ENCODE measurements at places on chromosomes 4 and X. TPM values are rescaled to one million over a fixed set of nuclear protein-coding genes. Genes with fewer than 3 reads are reported as not detected.
A peak's percentile ranks its signal among the peaks of the same experiment; 100 is the strongest.

- H3K4me1 ChIP-seq, result no peaks in the 10 kb centered on the region
- DNase-seq, result no peak
- no peak overlapping the region for H3K27ac ChIP-seq
- H3K36me3 ChIP-seq, result no peaks in the 10 kb centered on the region
- no peak overlapping the region for H3K4me3 ChIP-seq
- no peaks in the 10 kb centered on the region for H3K27me3 ChIP-seq
Measured at GRCh38 chr4:34309383-34309906, 1934.9 kb downstream of the ARAP2 start.

- peaks cover 32% of the 10 kb centered on the region for H3K4me1 ChIP-seq
- H3K4me3 ChIP-seq, result no peak overlapping the region
- H3K27ac ChIP-seq, result peak overlapping the region; percentile 92
- H3K27me3 ChIP-seq, result no peaks in the 10 kb centered on the region
- H3K36me3 ChIP-seq, result no peaks in the 10 kb centered on the region
Measured at GRCh38 chrX:10239611-10240064, 82.9 kb downstream of the CLCN4 start.

Gene L1CAM
- under 0.01 TPM for total RNA-seq

Gene HPSE
- 0.29 TPM for total RNA-seq

GRCh38 chr4:183424109-183424744 lies 20.2 kb upstream of the CDKN2AIP start:
- DNase-seq, result no peak
- H3K4me3 ChIP-seq, result no peak overlapping the region
- no peak overlapping the region for H3K27ac ChIP-seq
- no peaks in the 10 kb centered on the region for H3K4me1 ChIP-seq
- H3K27me3 ChIP-seq, result no peaks in the 10 kb centered on the region

DNA sequence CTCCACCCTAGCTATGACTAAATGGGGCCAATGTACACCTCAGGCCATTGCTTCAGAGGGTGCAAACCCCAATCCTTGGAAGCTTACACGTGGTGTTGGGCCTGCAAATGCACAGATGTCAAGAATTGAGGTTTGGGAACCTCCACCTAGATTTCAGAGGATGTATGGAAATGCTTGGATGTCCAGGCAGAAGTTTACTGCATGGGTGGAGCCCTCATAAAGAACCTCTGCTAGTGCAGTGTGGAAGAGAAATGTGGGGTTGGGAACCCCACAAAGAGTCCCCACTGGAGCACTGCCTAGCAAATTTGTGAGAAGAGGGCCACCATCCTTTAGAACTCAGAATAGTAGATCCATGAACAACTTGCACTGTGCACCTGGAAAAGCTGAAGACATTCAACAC lies 284.1 kb downstream of the ANTXR2 start:
- DNase-seq, result no peak
- no peak overlapping the region for H3K4me3 ChIP-seq
- H3K4me1 ChIP-seq, result no peaks in the 10 kb centered on the region
- no peaks in the 10 kb centered on the region for H3K36me3 ChIP-seq

- H3K27me3 ChIP-seq, result no peaks in the 10 kb centered on the region
- no peaks in the 10 kb centered on the region for H3K4me1 ChIP-seq
- no peaks in the 10 kb centered on the region for H3K36me3 ChIP-seq
- no peak overlapping the region for H3K4me3 ChIP-seq
- H3K27ac ChIP-seq, result no peak overlapping the region
- DNase-seq, result no peak
Measured at GRCh38 chr4:30968926-30969325, 248.8 kb downstream of the PCDH7 start.

- H3K27ac ChIP-seq, result no peak overlapping the region
- no peaks in the 10 kb centered on the region for H3K4me1 ChIP-seq
- no peak overlapping the region for H3K4me3 ChIP-seq
- no peaks in the 10 kb centered on the region for H3K27me3 ChIP-seq
- DNase-seq, result no peak
- no peaks in the 10 kb centered on the region for H3K36me3 ChIP-seq
Measured at GRCh38 chrX:139211568-139212182, 318.9 kb upstream of the F9 start.

Gene SOX3
- total RNA-seq, result not detected

- H3K4me3 ChIP-seq, result no peak overlapping the region
- H3K36me3 ChIP-seq, result no peaks in the 10 kb centered on the region
- no peaks in the 10 kb centered on the region for H3K27me3 ChIP-seq
- H3K27ac ChIP-seq, result no peak overlapping the region
- DNase-seq, result no peak
Measured at GRCh38 chrX:148580016-148580415, 79.6 kb downstream of the AFF2 start.

DNA sequence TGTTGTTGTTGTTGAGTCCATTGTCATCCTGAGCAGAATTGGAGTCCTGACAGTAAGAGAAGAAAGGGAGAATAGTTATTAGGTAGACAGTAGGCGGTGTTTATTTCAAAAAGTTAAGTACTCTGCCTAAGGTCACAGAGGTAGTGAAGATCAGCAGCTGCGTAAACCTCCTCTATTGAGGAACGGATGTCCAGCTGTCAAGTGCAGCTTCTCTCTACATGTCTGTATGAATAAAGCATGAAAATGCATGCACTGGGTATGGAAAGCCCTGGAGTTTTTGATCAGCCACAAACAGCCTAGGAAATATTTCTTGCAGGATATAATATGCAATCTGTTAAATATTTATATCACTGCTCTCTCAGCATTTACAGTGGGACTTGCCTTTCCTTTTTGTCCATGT lies 109.4 kb upstream of the CBLL2 start:
- H3K4me1 ChIP-seq, result no peaks in the 10 kb centered on the region
- no peaks in the 10 kb centered on the region for H3K36me3 ChIP-seq
- H3K4me3 ChIP-seq, result no peak overlapping the region
- no peak for DNase-seq
- no peaks in the 10 kb centered on the region for H3K27me3 ChIP-seq

- H3K27me3 ChIP-seq, result no peaks in the 10 kb centered on the region
- peak; percentile 76 for DNase-seq
- peaks cover 3% of the 10 kb centered on the region for H3K4me1 ChIP-seq
- peaks cover 9% of the 10 kb centered on the region for H3K36me3 ChIP-seq
Measured at GRCh38 chr4:8383451-8384160, 56.9 kb downstream of the ACOX3 start.

Gene SHROOM4
- 1.8 TPM for total RNA-seq

GRCh38 chr4:31787701-31788100 lies 1067.5 kb downstream of the PCDH7 start:
- no peak overlapping the region for H3K27ac ChIP-seq
- no peak overlapping the region for H3K4me3 ChIP-seq
- H3K27me3 ChIP-seq, result no peaks in the 10 kb centered on the region
- no peaks in the 10 kb centered on the region for H3K4me1 ChIP-seq

GRCh38 chr4:164892018-164892417 lies 15.0 kb downstream of the APELA start:
- no peak overlapping the region for H3K27ac ChIP-seq
- H3K27me3 ChIP-seq, result no peaks in the 10 kb centered on the region
- H3K4me3 ChIP-seq, result no peak overlapping the region

DNA sequence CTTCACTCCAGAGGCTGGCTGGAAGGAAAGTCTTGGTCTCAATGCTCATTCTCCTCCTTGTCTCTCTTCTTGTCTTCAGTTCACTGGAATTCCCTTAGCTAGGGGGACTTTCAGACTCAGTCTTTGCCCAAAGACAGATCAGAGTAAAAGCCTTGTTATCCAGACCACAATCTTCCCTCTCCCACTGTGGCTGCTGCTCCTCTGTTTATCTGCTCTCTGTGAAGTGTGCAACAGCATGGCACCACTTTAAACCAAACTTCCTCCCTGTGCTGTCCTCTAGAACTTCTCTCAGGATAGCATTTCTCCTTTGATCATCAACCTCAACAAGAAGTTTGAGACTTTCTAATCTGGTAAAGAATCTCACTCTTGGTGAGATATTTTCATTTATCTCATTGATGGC lies 530.1 kb upstream of the SLIT2 start:
- no peaks in the 10 kb centered on the region for H3K27me3 ChIP-seq
- no peaks in the 10 kb centered on the region for H3K4me1 ChIP-seq
- no peak for DNase-seq
- H3K4me3 ChIP-seq, result no peak overlapping the region
- H3K27ac ChIP-seq, result no peak overlapping the region

GRCh38 chr4:121998024-121998423 lies 46.2 kb upstream of the TRPC3 start:
- no peak for DNase-seq
- H3K27ac ChIP-seq, result no peak overlapping the region
- no peak overlapping the region for H3K4me3 ChIP-seq
- peaks cover 11% of the 10 kb centered on the region for H3K27me3 ChIP-seq
- H3K36me3 ChIP-seq, result no peaks in the 10 kb centered on the region
- no peaks in the 10 kb centered on the region for H3K4me1 ChIP-seq

DNA sequence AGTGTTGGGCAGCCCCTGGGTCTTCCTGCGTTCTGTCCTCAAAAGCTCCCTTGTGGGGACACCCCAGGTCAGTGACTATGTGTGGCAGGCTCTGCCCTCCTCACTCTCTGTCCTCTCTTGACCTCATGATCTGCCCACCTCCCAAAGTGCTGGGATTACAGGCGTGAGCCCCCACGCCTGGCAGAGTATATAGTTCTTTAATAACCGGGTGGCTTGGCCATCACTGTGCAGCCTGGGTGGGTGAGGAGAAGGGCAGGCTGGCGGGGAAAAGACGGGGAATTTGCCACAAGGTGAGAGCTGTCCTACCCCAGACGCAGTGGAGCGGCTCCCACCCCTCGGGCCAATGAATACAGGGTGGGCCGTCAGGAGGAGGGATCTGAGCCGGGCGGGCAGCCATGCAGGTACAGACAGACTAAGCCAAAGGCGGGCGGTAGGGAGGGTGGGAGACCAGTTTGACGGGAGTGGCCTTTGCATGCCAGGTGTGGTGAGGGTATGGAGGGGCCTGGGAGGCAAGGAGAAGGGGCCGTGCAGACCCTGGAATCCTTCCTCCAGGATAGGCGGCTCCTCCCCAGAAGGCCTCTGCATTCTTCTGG lies 2.5 kb downstream of the SH3BP2 start:
- peaks cover 5% of the 10 kb centered on the region for H3K36me3 ChIP-seq
- no peak overlapping the region for H3K4me3 ChIP-seq
- peak overlapping the region; percentile 82 for H3K27ac ChIP-seq
- H3K4me1 ChIP-seq, result peaks cover 38% of the 10 kb centered on the region
- H3K27me3 ChIP-seq, result no peaks in the 10 kb centered on the region

DNA sequence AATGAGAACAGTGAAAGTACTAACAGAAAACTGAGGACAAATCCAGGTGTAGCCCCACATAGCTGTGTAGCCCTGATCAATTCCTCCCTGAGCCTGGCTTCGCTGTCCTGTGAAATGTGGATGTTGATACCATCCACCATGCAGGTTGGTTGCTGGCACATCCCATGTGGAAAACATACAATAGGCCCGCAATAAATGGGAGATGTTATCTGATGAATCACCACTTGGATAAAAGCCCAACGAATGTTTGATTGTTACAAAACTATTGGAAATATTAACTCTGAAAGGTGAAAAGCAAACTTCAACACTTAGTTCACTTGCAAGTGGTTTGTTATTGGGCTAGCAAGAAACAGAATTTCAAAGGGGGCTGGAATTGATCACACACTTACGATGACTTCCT lies 186.3 kb upstream of the FTHL17 start:
- DNase-seq, result no peak
- no peak overlapping the region for H3K4me3 ChIP-seq
- no peaks in the 10 kb centered on the region for H3K4me1 ChIP-seq
- H3K27me3 ChIP-seq, result no peaks in the 10 kb centered on the region

Gene FAM184B
- under 0.01 TPM for total RNA-seq

GRCh38 chr4:138184886-138185285 lies 57.3 kb downstream of the SLC7A11 start:
- no peak for DNase-seq
- no peak overlapping the region for H3K27ac ChIP-seq
- H3K27me3 ChIP-seq, result no peaks in the 10 kb centered on the region
- peaks cover 5% of the 10 kb centered on the region for H3K4me1 ChIP-seq

DNA sequence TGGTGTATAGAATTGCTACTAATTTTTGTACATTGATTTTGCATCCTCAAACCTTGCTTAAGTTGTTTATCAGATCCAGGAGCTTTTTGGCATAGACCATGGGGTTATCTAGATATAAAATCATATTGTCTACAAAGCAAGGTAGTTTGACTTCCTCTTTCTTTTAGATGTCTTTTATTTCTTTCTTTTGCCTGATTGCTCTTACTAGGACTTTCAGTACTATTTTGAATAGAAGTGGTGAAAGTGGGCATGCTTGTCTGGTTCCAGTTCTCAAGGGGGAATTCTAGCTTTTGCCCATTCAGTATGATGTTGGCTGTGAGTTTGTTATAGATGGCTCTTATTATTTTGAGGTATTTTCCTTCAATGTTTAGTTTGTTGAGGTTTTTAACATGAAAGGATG lies 187.9 kb upstream of the LCORL start:
- DNase-seq, result no peak
- H3K4me1 ChIP-seq, result no peaks in the 10 kb centered on the region
- no peak overlapping the region for H3K27ac ChIP-seq
- no peak overlapping the region for H3K4me3 ChIP-seq
- no peaks in the 10 kb centered on the region for H3K36me3 ChIP-seq

Gene REPS2
- total RNA-seq, result 0.59 TPM

- H3K27me3 ChIP-seq, result no peaks in the 10 kb centered on the region
- H3K4me3 ChIP-seq, result no peak overlapping the region
- H3K27ac ChIP-seq, result no peak overlapping the region
- H3K36me3 ChIP-seq, result no peaks in the 10 kb centered on the region
- peak; percentile 35 for DNase-seq
Measured at GRCh38 chr4:116925900-116926457, 159.4 kb downstream of the TRAM1L1 start.
